Small intestine (tissue), 16 donors: ENCODE measurements at places on chromosomes 5 and 9.

GRCh38 chr9:40928803-40929487, 199.5 kb downstream of the FOXD4L6 start:
- DNase-seq, result no peak

- DNase-seq, result no peak
These were observed 445.3 kb upstream of the ZNF462 start for GRCh38 chr9:106417685-106418084.

DNA sequence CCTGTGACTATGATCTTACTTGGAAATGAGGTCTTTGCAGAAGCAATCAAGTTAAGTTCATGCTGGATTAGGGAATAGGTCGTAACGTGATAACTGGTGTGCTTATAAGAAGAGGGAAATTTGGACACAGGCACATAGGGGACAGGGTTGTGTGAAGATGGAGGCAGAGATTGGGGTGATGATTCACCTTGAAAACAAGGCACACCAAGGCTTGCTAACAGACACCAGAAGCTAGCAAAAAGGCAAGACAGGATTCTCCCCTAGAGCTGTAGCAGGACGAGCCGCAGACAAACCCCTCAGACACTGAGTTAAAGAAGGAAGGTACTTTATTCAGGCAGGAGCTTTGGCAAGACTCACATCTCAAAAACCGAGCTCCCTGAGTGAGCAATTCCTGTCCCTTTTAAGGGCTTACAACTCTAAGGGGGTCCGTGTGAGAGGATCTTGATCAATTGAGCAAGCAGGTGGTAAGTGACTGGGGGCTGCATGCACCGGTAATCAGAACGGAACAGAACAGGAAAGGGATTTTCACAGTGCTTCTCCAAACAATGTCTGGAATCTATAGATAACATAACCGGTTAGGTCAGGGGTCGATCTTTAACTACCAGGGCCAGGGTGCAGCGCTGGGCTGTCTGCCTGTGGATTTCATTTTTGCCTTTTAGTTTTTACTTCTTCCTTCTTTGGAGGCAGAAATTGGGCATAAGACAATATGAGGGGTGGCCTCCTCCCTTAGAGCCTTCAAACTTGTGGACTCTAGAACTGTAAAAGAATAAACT, 57.5 kb upstream of the S1PR3 start:
- no peak for DNase-seq

DNA sequence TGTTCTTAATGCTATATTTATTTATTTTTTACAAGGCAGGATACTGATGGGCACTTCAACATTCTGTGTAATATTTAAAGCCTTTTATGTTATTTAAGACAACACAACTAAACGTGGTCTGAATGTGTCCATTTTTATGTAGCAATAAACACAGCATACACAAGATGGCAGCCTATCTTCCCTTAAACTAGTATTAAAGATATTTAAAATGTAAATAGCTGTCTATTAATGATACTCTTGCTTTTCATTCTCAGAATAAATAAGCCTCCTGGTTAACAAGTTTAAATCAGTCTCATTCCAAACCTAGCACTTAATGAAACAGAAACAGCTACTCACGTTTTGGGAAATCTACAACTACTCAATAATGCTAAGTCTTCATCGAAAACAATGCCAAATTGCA, 315.7 kb downstream of the MCTP1 start:
- DNase-seq, result peak; percentile 4

DNA sequence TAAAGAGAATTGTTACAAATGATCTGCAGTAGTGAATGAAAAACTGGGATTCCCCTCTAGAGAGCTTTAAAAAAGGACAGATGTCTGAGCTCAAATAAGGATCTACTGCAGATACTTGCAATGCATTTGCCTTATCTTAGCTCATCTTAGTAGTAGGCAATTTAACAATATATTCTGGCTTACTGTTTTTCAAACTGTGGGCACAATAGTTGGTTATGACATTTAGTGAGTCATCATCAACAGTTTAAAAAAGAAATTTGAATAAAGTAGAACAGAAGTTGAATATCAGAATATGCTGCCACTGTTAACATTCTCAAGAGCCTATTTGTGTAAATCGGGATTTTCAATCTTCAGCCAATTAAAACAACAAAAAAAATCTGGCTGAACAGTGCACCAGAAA, 6.7 kb upstream of the CAST start:
- DNase-seq, result no peak

DNA sequence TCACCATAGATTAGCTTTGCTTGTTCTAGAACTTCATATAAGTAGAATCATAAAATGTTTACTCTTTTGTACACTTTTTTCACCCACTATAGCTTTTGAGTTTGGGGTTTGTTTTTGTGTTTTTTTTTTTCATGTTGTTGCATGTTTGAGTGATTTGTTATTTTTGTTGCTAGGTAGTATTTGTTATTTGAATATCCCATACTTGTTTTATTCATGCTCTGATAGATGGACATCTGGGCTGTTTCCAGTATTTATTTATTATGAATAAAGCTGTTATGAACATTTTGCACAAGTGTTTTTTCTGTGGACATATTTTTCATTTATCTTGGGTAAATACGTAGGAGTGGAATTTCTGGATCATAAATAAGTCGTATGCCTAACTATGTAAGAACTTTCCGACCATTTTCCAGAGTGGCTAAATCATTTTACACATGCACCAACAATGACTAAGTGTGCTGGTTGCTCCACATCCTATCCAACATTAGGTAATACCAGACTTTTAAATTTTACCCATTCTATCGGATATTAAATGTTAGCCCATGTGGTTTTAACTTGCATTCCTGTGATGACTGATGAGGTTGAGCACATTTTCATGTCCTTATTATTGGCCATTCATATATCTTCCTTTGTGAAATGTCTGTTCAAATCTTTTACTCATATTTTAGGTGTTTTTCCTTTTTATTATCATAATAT, 69.1 kb upstream of the NR4A3 start:
- no peak for DNase-seq

- no peak for DNase-seq
These were observed 15.7 kb upstream of the INPP5E start for GRCh38 chr9:136455043-136456002.
